ENCODE measurements at places on chromosomes 13 and 19.
A peak's percentile ranks its signal among the peaks of the same experiment; 100 is the strongest.

DNA sequence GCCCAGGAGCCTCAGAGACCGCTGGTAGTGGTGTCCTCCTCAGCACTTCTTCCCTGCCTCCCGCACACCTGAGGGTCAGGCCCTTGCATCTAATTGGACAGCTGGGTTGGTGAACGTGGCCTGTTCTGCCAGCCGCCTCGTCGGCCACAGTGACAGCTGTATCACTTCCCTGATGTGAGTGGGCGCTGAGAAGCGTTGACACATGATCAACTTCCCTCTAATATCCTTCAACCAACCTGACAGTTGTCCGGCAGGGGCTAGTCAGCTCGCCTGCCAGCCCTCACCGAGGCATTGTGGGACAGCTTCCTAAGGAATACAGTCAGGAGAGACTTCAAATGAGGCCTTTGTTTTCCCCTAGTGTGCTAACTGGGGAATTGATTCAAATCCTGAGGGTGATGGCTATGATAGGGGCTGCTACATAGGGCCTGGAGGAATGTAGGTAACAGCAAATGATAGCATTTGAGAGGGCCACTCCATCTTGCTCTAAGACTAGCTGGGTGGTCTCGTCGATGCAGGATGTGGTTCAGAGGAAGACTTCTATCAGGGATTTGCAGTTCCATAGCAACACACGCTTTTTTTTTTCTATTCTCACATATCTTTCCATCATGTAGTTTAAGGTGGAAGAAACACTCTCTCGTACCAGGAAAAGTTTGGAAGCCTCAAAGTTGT is 230.8 kb downstream of the TSHZ3 start:
- DNase-seq: no peak

GRCh38 chr13:42812316-42812715 is 30.9 kb downstream of the FAM216B start:
- DNase-seq: no peak

GRCh38 chr13:38398711-38399493 is 49.3 kb downstream of the UFM1 start:
- no peak for DNase-seq

GRCh38 chr19:18110609-18111232 is 13.1 kb downstream of the MAST3 start:
- no peak for DNase-seq

DNA sequence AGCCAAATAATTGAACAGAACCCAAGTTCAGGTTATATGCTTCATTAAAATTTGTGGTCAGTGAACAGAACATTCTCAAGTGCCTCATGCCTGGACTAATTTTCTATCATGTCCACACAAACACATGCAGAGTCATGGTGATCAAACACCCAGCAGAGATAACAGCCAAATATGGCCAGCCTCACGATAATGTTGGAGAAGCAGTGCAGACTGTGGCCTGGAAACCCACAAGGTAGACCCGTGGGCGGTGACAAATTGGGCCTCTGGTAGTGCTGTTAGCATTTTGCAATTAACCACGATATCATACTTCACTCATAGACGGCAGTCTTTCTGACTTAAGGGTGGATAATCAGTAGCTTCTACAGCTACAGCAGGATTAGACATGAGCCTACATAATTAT is 35.0 kb upstream of the VWA8 start:
- no peak for DNase-seq

DNA sequence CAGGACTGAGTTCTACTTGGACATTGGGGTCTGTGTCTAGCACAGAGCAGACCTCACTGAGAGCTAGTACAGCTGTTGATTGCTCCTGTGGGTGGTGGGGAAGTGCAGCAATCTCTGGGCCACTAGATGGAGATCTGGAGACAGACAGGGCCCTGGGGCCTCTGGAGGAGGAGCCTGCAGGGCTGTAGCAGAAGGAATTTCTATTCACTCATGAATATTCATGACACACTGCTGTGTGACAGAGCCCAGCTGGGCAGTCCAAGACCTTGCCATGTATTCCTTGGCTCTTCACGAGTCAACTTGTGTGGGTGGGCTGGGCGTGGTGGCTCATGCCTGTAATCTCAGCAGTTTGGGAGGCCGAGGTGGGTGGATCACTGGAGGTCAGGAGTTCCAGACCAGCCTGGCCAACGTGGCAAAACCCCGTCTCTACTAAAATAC is 37.5 kb downstream of the SUGP2 start:
- DNase-seq: peak; percentile 30

GRCh38 chr13:46571189-46571908 is 18.4 kb downstream of the LRCH1 start:
- DNase-seq: no peak

DNA sequence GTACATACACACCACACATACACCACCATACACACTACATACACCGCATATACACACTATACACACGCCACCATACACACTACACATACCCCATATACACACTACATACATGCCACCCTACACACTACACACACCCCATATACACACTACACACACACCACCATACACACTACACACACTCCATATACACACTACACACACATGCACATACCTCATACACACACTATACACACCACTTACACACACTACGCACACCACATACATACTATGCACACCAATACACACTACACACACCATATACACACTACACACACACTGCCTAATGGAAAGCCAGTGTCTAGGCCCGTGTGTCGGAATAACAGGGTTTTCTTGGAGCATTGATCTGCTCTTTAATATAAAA is 27.5 kb downstream of the CRYL1 start:
- DNase-seq: no peak

GRCh38 chr19:46295401-46296201 is 1.2 kb upstream of the HIF3A start:
- no peak for DNase-seq

DNA sequence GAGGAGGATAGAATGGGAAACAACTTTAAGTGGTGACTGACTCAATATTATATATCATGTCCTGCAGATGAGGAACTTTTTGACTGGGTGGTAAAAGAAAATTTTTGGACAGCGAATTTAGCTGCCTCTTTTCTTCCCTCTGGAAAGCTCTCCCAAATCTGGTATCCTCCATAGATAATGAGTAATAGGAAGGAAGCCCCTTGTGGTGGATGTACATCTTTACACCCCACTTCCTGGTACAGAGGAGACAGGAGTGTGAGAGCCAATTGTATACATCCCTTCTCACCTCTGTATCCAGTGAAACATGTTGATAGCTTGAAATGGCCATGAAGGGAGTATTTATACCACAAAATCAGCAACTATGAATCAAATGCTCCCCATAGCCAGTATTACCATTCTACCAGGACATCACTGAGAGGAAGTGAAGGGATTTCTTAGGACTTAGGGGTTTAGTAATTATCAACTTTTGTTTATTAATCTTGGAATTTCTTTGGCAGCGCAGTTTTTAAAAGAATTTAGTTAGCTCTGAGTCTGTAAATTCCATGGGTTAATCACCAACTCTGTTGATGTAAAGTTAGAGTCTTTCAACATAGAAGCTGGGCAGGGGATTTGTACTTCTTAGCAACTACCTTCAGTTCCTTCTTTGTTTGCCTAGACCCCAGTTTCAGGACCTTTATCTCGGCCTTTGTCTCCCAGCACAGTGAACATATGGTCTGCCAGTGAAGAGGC is 17.0 kb upstream of the TDRD3 start:
- no peak for DNase-seq

DNA sequence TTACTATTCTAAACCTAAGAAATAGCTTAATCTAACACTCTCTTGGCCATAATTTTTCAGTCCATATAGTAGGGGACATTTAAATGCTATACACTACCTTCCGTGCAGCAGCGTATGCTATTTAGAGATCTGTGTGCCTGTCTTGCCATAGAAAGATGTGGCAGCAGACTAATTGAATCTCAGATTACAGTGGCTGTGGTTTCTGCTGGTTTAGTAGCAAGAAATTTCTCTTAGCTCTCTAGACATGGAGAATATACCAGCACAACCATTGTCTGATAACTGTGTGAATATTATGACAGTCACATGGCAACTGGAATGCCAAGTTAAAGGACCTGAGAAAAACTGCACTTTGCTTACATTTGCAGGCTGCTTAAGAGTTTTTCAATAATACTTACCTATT is 672.4 kb upstream of the MIR17HG start:
- DNase-seq: no peak

GRCh38 chr19:10230173-10230860 is 814 bp downstream of the S1PR2 start:
- no peak for DNase-seq

DNA sequence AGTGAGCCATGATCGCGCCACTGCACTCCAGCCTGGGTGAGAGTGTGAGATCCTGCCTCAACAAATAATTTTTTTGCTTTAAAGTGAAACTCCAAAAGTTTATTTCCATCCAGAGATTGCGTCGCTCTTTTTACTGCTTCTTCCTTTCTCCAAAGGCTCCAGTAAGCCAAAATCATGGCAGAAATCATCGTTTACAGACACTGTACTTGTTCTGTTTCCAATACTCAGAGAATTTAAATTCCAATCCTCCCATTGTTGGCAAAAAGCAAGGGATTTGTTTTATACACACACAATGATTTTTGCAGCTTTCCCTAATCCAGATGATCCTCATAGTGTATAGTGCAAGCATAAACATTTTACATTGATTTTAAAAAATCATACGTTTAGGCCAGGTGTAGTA is 15.3 kb downstream of the FBXO27 start:
- no peak for DNase-seq

GRCh38 chr13:46387064-46387851 is at the start of gene RUBCNL:
TSS of gene RUBCNL (minus strand) at chr13:46387252. CDS start at chr13:46372475, 14,777 bp downstream.
- no peak for DNase-seq

- no peak for DNase-seq
Observed at GRCh38 chr13:100652510-100652909, 22.1 kb downstream of the TMTC4 start.

- no peak for DNase-seq
Observed at GRCh38 chr13:60494296-60494695, 97.3 kb downstream of the TDRD3 start.

- no peak for DNase-seq
Observed at GRCh38 chr13:110746438-110746837, 32.9 kb downstream of the ING1 start.

Data from HS-27A (cell line).